Colonic mucosa (tissue), 4 donors: ENCODE measurements at places on chromosomes 13 and 19.
A peak's percentile ranks its signal among the peaks of the same experiment; 100 is the strongest.

DNA sequence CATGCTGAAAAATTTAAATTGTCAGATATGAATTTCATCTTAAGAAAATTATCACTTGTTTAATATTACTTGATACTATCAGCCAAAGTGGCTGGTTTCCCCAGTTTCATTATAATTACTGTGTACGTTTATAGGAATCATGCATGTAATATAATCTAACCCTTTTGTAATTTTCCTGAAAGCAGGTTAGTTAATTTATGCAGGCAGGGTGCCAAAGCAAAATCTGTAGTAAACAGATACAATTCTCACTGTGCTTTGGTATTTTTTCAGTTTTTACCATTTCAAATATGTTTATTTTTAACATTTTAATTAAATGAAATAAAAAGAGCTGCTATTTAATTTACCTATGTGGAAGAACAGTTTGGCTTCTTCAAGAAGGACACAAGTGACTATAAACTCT is 1227.5 kb upstream of the MIR17HG start:
- DNase-seq = no peak

- DNase-seq = no peak
These were observed 48.3 kb downstream of the DNM2 start for GRCh38 chr19:10766049-10766623.

DNA sequence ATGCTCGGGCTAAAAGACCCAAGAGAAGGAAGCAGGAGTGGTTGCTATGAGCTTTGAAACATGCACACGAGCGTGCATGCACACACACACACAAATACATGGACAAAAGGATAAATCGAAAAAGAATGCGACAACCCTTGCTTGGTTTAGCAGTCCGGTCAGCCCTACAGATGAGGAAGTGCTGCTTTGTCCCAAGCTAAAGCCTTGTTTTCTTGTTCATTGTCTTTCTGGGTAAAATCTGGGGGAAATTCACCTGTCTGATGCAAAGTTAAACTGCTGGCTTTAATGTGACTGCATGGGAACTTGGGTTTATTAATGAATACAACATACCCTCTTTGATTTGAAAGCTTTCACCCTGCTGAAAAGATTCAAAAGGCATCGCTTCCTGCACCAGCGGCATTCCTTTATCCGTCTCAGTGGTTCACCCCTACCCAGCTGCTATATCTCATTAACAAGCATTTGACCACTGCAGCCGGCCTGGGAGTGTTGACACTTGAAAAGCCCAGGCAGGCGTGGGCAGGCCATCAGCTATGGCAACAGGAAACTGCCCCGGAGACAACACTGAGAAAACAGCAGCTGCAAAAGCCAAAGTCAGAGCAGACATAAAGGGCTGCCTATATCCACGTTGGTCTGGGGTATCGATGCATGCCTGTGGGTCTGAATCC is 301.7 kb downstream of the NDFIP2 start:
- DNase-seq = peak; percentile 29

DNA sequence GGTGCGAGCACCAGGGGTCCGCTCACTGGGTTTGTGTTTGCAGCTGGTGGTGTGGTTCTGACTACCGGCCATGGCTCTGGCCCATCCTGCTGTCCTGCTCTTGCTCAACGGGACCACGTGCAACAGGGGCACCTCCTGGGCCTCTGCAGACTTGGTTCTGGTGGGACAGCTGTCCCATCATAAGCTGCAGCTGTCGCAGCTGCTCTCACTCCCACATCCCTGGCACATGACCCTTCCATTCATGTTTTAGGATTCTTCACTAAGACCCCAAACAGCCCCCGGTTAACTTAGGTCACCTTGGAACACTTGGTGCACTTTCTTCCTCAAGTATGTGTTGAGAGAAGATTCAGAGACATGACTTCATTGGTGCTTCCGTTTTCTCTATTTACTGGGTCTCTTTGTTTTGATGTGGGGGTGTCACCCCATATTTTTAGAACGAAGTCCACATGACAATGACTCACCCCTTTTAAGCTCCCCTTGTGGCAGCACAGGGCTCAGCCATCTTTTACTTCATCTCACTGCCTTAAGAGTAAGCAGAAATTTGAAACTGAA is 68.4 kb upstream of the ARHGEF7 start:
- DNase-seq = no peak

GRCh38 chr13:81610644-81611043 is 1269.7 kb upstream of the SPRY2 start:
- no peak for DNase-seq

DNA sequence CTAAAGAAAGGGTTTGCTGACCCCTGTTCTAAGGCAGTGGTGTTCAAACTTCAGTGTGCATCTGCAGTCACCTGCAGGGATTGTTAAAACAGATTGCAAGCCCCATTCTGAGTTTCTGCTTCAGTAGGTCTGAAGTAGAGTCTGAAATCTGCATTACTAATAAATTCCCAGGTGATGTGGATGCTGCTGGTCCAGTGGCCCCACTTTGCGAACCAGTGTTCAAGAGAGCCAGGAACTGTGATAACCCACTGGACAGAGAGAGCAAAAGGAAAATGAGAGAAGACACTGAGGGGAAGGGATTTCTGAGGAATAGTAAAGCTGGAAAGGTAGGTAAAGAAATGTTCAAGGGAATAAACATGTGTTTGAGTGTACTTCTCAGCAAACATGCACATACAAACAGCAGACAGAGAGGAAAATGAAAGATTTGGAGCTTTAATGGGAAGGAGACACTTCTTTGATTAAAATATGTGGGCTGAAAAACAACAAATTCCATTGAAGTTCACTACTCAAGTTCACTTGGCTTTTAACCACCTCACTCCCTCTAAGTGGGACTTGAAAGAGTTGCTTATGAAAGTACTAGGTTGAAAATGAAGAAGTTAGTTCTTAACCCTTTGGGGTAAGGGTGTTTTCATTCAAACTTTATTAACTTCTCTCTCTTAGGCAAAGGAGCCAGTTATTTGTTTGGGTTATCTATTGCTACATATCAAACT is 26.4 kb upstream of the FAM216B start:
- no peak for DNase-seq

- no peak for DNase-seq
These were observed 22.5 kb downstream of the LGALS16 start for GRCh38 chr19:39677961-39678889.

DNA sequence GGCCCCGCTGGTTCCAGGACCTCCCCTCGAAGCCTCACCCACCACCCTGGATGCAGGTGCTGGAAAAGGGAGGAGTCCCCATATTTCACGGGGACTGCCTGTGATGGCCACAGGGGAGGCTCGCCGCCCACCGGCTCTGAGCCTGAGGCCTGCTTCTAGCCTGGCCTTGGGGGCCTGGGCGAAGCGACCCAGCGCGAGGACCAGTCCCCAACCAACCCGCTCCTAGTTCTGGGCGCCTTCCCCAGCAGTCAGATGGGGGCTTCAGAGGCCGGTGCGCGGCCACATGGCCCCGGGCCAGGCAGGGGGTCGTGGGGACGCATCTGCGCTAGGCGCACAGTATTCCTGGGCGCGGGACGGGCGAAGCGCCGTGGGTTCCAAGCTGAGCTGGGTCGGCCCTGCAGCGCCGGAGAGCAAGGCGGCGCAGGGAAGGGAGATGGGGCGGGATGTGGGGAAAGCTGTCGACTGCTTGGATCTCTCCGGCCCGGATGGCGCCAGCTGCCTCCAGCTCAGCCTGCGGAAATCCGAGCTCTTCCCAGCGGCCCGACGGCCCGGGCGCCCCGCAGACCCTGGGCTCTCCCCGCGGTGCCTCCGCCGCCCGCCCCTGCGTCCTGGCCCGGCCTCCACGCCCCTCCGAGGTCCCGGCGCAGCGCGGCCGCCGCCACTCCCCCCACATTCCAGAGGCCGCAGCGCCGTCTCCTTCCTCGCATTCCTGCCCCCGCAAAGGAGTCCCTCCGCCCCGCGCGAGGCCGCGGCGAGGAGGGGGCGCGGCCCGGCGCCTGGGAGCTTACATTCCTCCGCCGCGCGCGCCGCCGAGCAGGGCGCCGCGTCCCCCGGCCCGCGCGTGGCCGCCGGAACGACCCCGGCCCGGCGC is at the start of gene WTIP:
Gene WTIP (plus strand): TSS at position 788 of the 871 bp plus-strand sequence. CDS start 217 bp downstream, outside the sequence.
- peak; percentile 39 for DNase-seq

GRCh38 chr13:42068886-42069285 is 20.4 kb downstream of the DGKH start:
- no peak for DNase-seq

- DNase-seq = no peak
These were observed 94.5 kb downstream of the GNG7 start for GRCh38 chr19:2607712-2608601.

DNA sequence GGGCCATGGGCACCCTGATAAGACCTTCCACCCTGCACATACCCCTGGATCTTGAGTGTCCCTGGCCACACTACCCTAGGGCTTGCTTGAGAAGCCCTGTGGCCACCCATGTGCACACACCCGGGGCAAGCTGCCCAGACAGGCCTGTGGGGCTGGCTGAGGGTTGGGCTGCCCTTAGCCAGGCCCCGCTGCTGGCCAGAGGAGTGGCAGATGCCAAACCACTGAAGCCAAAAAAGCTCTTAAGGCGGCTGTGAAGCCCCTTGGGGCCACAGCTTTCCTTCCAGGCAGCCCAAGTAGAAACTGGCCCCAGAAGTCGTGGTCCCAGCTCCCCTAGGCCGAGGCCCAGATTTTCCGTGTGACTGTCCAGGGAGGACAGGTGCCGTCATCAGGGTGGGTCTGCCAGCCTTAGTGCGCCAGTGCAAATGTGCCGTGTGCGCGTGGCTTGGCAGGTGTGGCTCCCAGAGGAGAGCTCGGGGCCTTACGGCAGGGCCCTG is 14.8 kb downstream of the CEBPG start:
- no peak for DNase-seq

DNA sequence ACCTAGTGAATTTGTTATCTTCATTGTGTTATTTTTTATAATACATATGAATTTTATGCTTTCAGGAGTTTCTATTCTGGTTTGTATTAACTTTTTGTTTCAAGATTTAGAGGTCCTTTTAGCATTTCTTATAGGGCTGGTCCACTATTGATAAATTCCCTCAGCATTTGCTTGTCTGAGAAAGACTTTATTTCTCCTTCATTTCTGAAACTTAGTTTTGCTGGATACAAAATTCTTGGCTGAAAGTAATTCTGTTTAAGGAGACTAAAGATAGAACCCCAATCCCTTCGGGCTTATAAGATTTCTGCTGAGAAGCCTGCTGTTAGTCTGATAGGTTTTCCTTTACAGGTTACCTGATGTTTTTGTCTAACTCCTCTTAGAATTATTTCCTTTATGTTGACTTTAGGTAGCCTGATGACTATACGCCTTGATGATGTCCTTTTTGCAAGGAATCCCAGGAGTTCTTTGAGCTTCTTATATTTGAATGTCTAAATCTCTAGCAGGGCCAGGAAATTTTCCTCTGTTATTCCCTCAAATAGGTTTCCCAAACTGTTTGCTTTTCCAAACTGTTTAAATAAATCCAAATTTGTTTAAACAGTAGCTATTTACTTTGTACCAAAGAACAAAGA is 127.1 kb downstream of the CYSLTR2 start:
- no peak for DNase-seq

- DNase-seq = no peak
These were observed at the start of gene CXCL17 for GRCh38 chr19:42442833-42443232. CXCL17 (minus strand) TSS chr19:42442946; CDS start chr19:42442832, 114 bp downstream.

- peak; percentile 63 for DNase-seq
These were observed 1.7 kb downstream of the PCDH8 start for GRCh38 chr13:52846567-52847321.

GRCh38 chr19:12478234-12478941 is 6.2 kb downstream of the ZNF709 start:
- DNase-seq = peak; percentile 64

GRCh38 chr19:28394725-28395124 is 818.2 kb downstream of the UQCRFS1 start:
- no peak for DNase-seq

GRCh38 chr19:38869836-38870607 is 8.1 kb downstream of the RINL start:
- DNase-seq = peak; percentile 86

GRCh38 chr13:20624213-20624612 is 57.3 kb downstream of the IFT88 start:
- DNase-seq = no peak

DNA sequence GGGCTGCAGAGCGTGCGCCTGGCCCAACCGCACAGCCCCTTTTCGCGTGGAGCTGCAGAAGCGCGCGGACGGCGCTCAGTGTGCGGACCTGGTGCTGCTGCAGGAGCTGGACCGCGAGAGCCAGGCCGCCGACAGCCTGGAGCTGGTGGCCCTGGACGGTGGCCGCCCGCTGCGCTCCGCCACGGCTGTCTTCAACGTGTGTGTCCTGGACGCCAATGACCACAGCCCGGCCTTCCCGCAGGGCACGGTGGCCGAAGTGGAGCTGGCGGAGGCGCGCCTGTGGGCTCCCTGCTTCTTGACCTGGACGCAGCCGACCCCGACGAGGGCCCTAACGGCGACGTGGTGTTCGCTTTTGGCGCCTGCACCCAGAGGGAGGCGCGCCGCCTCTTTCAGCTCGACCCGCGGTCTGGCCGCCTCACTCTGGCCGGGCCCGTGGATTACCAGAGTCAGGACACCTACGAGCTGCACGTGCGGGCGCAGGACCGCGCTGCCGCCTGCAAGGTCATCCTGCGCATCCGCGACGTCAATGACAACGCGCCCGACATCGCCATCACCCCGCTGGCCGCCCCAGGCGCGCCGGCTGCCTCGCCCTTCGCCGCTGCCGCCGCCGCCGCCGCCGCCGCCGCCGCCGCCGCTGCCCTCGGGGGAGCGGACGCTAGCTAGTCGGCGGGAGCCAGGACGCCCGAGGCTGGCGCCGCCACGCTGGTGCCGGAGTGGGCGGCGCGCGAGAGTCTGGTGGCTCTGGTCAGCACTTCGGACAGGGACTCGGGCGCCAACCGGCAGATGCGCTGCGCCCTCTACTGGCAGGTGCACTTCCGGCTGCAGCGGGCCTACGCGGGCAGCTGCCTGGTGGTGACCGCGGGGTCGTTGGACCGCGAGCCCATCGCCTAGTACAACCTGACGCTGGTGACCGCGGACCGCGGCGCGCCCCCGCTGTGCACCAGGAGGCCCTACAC is 172.2 kb downstream of the OLFM4 start:
- peak; percentile 49 for DNase-seq

DNA sequence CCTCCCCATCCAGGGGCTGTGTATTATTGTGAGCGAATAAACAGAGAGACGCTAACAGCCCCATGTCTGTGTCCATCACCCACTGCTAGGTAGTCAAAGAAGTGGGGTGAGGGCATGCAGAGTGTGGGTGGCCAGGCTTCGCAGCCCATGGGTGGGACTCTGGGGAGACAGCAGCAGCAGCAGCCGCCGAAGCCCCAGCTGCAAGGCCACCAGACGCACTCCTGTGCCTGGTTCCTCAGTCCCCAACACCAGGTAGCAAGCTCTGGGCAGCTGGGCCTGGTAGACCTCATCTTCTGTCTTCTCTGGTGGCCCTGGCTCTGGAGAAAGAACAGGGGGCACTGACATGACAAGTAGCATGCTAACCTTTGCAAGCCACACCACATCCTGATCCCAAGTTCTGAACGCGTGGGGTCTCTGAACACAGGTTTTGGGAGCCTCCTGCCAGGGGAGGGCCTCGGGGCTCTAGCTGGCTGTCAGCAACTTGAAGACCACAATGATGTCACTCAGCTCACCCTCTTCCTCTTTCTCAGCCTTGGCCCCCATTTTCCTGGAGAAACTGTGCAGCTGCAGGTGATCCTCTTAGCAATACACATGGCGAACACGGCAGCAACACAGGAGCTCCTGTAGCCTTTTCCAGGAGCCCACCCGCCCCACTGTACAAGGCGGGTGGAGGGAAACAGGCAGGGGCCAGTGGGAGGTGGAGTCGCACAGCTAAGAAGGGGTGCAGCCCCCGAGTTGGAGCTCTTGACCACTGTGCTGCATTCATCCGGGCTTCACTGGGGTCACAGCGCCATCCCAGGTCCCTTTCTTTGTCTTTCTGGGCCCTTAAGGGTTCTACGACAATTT is 5.8 kb downstream of the FUZ start:
- no peak for DNase-seq
